ENCODE measurements at places on chromosomes 2 and 18. TPM values are rescaled to one million over a fixed set of nuclear protein-coding genes. Genes with fewer than 3 reads are reported as not detected.

Gene D2HGDH
- total RNA-seq, result 53.3 TPM

Gene SNED1
- total RNA-seq, result 0.86 TPM

Gene CSRNP3
- total RNA-seq, result 0.86 TPM

GRCh38 chr2:177243476-177243875, 21.1 kb downstream of the NFE2L2 start:
- DNase-seq, result no peak

- DNase-seq, result no peak
These were observed 99.9 kb downstream of the RBBP8 start for GRCh38 chr18:23033056-23033455.

DNA sequence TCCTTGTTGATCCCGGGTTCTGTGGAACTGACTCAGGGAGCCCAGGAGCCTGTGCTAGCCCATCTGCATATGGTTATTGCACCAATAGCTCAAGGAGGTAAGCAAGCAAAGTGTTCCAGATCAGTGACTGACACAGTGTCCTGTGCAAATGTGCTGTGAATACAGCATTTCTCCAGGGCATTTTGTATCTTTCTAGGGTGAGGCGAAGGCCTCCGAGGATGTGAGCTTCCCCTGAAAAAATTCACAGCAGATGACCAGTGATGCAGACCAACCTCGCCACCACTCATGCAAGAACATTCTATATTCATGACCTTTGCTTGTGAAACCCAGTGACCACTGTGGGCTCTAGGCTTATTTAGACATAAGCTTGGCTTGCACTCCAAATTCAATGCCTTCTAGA, 15.2 kb upstream of the NT5DC4 start:
- no peak for DNase-seq

- no peak for DNase-seq
These were observed 20.7 kb downstream of the CCDC102B start for GRCh38 chr18:68818584-68818983.

DNA sequence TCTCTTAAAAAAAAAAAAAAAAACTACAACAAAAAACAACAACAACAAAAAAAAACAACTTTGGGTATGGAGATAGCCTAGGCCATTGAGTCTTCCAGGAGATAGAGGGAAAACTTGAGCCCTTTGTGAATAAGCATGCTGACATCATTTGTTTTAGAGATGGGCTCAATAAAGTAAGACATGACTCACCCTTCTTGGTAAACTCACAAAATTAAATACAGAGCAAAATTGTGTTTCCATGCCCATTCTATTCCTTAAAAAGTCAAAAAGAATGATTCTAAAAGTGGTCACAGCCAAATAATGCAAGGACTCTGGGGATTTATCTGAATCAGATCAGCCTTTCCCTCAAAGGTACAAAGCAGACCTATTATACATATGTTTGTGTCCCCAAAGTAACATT, 117.4 kb downstream of the ETAA1 start:
- no peak for DNase-seq
